ENCODE measurements at places on chromosomes 13 and 19.

DNA sequence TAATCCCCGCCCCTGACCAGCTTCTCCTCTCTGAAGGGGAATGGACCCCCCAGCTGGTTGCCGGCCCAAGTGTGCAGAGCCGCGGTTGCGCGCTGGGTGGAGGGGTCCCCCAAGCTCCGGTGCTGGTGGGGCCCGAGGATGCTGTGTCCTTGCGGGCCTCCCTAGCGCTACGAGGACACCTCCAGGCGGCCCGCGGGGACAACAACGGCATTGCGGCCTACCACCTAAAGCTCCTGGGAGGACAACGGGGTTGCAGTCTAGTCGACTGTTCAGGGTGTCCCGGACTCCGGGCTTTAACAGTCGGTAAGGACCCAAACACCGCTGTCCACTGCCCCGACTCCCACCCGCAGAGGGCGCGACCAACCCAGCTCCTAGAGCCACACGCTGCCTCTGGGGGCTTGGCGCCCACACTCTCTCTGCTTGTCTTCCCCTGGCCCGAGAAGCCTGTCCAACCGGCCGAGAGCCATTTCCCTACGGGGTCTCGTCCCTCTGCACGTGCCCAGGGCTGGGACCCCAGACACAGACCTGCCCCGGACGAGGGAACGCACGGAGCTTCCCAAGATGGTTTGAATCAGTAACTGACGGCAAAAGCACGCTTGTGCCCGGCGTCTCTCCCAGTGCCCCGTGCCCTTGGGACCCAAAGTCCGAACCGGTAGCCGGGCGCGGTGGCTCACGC, 927 bp upstream of the SDHAF1 start:
- no peak for DNase-seq

- DNase-seq, result no peak
Observed at GRCh38 chr19:29089315-29089870, 123.6 kb downstream of the UQCRFS1 start.

DNA sequence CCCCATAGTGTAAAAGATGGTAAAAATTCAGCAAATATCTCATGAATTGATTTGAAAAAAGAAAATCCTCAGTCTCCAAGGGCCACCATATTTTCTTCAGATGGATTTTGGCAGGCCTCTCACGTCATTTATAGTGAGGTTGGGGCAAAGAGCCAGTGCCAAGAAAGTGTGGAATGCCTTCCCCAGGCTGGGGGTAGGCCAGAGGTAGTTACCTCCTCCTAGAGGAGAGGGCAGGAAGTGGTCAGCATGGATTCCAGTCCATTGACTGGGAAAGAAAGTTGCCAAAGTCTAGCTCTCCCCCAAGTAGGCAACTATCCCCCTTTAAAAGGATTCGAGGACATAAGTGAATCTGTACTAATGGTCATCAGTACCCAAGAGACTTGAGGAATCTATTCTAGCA, 68.4 kb upstream of the KCTD4 start:
- peak; percentile 20 for DNase-seq

GRCh38 chr13:113864273-113864890, 506 bp upstream of the GAS6 start:
- DNase-seq, result no peak

- no peak for DNase-seq
Observed at GRCh38 chr13:93689333-93689732, 462.7 kb downstream of the GPC6 start.

DNA sequence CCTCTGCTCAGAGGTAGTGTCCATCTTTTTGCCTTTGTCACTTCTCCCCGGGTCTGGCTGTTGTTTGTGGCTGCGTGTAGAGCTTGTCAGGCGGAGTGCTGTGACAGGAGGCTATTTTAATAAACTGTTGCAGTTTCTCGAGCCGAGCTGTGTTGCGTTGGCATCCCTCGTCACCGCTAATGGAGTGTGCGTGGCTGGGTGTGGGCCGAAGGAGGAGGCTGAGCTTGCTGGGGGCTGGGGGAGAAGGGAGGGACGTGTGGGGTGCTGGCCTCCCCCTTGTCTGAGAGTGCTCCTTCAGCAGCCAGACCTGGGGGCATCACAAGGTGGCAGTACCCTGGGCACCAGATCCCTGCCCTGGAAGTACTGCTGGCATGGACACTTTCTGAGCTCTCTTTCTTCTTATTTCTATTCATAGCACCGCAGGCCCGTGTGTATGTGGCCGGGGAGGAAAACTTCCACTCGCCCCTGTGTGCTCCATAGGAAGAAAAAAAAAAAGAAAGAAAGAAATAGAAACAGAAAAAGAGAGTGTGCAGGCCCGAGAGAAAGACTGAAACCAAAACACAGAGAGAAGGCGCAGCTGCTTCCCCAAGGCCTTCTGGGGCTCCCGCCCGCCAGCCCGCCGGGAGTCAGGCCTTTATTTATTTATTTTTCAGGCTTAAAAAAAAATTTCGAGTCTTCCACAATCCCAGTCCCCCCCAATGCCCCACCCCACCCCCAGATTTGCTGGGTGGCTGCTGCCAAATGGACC, 27.0 kb downstream of the NFIX start:
- no peak for DNase-seq

GRCh38 chr13:49791315-49791710, 1.2 kb downstream of the KPNA3 start:
- peak; percentile 55 for DNase-seq

DNA sequence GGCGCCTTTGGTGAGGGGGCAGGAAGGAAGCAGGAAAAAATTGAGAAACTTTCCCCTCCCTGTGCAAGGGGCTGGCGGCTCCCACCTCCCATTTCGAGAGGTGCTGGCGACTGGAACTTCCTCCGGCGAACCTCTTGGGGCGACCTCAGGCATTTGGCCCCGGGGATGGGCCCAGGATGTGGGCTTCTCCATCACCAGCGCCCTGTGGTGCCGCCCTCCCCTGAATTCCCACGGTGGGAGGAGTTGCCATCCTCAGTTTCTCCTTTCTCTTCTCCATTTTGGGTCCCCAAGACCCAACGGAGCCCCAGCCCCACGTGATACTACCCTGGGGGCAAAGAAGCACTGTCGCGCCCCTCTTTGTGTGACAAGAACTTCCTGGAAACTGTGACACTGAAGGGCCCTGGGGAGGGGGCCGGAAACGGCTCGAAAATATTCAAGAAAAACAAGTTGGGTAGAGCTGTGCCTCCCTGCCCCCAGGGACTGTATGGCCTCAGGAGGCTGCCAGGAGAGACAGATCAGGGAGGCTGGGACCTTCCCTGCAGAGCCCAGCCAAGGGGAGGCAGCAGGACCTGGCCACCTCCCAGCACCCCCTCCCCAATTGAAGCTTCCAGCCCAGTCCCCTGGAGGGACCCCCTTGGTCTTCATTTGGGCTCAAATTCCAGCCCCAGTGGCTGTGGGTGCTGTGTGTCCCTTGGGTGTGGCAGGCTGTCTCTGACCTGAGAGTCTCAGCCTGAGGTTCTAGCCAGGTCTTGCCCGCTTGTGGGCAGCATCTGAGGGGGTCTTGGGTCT, 16.2 kb upstream of the AP1M2 start:
- peak; percentile 18 for DNase-seq

- DNase-seq, result no peak
Observed at GRCh38 chr13:108929532-108930206, 300.3 kb downstream of the MYO16 start.

DNA sequence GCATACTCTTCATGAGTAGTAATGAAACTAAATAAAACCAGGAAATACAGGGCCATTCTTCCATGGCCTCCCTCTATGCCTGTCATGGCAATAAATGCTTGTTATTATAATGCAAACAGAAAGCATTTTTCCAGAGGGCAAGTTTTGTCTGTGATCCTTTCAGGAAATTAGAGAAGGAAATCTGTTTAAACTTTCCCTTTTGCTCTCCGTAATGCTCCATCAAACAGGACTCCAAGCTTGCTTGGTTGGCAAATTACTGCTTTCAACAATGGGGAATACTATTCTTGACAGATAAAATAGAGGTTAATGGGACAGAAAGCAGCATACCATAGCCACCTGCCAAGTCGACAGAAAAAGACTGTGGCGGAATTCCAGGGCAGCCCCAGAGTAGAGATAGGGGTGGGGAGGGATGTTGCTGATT, 252.5 kb downstream of the LHFPL6 start:
- DNase-seq, result peak; percentile 17

GRCh38 chr19:15986701-15987100, 37.9 kb downstream of the OR10H4 start:
- DNase-seq, result no peak

DNA sequence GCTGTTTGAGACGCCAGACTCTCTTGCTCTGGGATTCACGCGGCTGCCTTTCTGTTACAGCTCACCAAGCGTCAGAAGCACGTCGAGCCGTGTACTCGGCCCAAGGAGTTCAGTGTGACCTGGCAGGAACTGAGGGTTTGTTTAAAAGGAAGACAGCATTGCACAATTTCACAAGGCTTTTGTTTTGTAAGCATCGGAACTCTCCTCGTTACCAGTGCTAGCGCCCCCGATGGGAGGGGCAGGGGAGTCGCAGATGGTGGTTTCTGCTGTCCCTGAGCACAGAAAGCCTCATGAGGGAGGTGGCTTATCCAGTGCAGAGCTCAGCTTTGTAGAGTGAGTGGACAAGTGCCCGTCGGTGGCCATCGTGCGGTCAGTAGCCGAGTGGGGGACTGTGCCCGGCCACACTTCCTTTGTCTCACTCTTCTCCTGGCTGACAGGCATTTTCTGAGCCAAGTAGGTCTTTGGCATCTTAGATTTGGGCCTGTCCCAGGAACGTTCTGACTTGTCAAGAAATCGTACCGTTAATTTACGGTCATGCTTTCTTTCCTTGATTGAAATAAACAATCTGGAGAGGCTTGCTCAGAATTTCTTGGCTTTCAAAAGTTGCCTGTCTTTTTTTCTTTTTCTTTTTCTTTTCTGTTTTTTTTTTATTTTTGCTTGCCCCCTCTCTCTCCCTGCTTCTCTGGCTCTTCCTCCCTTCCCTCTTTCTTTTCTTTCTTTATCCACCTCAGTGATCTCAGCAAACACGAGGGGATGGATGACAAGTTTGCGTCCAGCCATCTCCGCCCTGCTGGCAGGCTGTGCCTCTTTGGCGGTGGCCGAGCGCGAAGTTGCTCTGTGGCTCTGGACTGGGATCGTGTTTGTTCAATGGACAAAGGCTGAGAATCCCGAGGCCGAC, 7.7 kb downstream of the KDM4B start:
- DNase-seq, result peak; percentile 98

GRCh38 chr19:35267353-35267817, 1.4 kb upstream of the USF2 start:
- peak; percentile 38 for DNase-seq

GRCh38 chr13:23443878-23444277, 10.4 kb upstream of the SACS start:
- DNase-seq, result no peak

DNA sequence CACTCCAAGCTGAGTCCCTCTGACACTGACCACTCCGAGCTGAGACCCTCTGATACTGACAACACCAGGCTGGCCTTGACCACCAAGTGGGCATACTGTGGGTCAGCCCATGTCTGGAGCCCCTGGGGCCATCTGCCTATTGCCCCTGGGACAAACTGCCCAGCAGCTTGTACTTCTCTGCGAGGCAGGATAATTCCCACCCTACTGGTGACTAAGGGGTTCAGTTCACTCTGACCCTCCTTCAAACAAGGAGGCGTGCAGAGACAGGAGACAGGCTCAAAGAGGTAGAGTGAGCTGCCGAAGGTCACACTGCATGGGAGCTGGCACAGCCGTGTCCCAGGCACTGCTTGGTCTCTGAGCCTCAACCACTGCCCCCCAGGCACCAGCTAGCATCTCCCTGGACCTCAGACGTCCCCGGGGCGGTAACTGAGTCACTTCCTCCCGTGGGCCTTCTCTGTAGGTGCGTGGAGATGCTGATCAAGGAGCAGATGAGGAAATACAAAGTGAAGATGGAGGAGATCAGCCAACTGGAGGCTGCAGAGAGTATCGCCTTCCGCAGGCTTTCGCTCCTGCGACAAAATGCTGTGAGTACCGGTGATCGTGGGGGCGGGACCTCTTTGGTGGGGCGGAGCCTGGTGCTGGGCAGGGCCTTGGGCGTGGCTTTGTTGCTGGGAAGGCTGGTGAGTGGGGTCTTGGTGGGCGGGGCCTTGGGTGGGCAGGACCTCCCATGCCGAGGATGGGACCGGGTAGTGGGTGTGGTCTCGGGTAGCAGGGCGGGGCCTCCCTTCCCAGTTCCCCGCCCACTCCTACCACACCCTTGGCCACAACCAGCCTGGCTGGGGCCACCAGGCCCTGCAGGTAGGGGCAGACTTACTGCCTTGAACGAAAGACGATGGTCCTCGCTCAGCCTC, 5.8 kb upstream of the USE1 start:
- peak; percentile 37 for DNase-seq

- peak; percentile 58 for DNase-seq
Observed at GRCh38 chr19:49151267-49152118, 3.7 kb downstream of the HRC start.

GRCh38 chr13:25203127-25203740, 31.1 kb upstream of the AMER2 start:
- no peak for DNase-seq

DNA sequence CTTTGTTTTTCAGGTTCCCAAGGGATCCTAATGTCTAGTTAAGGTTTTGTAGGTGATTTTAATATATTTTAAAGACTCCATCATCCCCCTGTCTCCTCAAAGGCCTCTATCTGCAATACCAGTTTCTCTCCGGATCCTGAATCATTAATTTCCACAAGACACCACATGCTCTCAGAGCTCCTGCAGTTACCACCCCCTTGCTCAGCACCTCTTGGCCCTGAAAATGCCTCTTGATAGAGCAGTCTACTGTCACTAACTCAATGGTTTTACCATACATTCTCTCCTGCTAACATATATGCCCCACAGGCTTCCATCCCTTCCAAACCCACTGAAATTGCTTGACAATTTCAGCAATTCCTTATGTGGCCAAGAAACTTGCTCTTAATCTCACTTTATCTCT, 1.9 kb upstream of the PEG3 start:
- no peak for DNase-seq

- peak; percentile 72 for DNase-seq
Observed at GRCh38 chr19:41409288-41409687, 11.7 kb downstream of the BCKDHA start.
